ENCODE measurements at places on chromosomes 2 and 18. TPM values are rescaled to one million over a fixed set of nuclear protein-coding genes. Genes with fewer than 3 reads are reported as not detected.

The TXNDC2 gene
- not detected for total RNA-seq

The ANKRD62 gene
- not detected for total RNA-seq

The DSC3 gene
- not detected for total RNA-seq

The BCL2 gene
- total RNA-seq: 83.5 TPM

The CDH19 gene
- not detected for total RNA-seq

The DNAH7 gene
- 0.05 TPM for total RNA-seq

GRCh38 chr2:128702616-128703015 is 383.9 kb upstream of the HS6ST1 start:
- DNase-seq: no peak

GRCh38 chr2:128354726-128355470 is 36.2 kb upstream of the HS6ST1 start:
- peak; percentile 33 for DNase-seq

- no peak for DNase-seq
These were observed 361.1 kb downstream of the CPS1 start for GRCh38 chr2:210917465-210917864.

GRCh38 chr2:161384864-161385263 is 31.2 kb upstream of the TBR1 start:
- DNase-seq: peak; percentile 6

GRCh38 chr2:168641636-168642035 is 160.8 kb upstream of the NOSTRIN start:
- DNase-seq: no peak

GRCh38 chr2:227479865-227480475 is 8.0 kb downstream of the AGFG1 start:
- DNase-seq: no peak

GRCh38 chr18:23939896-23940295 is 74.7 kb upstream of the TTC39C start:
- no peak for DNase-seq

- DNase-seq: no peak
These were observed 17.2 kb upstream of the GYPC start for GRCh38 chr2:126638746-126639145.

DNA sequence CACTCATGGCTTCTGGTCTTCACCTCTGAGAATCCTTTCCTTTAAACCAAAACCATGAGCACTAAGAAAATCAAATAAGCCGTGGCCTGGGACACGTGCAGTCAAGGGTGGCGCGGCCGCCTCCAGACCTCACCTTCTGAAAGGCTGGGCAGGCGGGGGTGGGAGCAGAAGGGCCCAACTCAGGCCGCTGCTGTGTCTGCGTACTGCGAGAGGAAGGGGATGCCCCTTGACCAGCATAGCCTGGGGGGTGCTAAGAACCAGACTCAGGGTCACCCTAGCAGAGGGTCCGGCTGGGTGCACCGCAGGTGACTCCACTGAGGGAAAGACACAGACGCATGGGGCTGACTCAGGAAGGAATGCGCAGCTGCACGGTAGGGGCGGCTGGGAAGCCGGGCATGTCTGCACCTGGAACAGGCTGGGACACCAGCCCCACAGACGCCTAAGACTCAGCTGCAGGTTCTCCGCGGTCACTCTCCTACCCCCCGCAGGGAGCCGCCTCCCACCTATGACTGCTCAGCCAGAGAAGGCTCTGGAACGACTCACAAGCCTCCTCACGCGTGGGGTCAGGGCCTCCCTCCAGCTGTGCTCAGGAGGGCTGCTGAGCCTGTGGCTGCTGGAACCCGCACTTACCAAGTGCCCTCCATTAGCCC is 432.4 kb upstream of the MYT1L start:
- no peak for DNase-seq

DNA sequence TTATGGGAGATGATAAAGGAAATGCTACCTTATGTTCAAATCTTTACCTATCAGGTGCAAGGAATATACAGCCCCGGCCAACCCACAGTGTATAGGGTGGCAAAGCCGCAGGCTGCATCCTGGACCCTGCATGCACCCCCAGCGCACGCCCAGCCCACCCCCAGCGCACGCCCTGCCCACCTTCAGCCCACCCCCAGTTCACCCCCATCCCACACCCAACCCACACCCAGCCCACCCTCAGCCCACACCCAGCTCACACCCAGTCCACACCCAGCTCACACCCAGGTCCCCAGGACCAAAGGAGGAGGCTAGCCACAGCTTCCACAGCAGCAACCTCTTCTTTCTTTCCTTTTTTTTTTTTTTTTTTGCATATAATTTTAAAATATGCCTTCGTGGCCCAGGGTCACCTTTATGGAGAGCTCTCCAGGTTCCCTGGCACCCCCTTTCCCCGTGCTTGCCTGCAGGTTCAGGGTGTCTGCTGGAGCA is 120.9 kb downstream of the PTGR3 start:
- no peak for DNase-seq

- no peak for DNase-seq
These were observed 53.3 kb downstream of the GULP1 start for GRCh38 chr2:188345020-188345419.

GRCh38 chr18:58132595-58133261 is 88.7 kb downstream of the NEDD4L start:
- no peak for DNase-seq

- DNase-seq: peak; percentile 46
These were observed 775 bp downstream of the RNF125 start for GRCh38 chr18:32019251-32019948.

DNA sequence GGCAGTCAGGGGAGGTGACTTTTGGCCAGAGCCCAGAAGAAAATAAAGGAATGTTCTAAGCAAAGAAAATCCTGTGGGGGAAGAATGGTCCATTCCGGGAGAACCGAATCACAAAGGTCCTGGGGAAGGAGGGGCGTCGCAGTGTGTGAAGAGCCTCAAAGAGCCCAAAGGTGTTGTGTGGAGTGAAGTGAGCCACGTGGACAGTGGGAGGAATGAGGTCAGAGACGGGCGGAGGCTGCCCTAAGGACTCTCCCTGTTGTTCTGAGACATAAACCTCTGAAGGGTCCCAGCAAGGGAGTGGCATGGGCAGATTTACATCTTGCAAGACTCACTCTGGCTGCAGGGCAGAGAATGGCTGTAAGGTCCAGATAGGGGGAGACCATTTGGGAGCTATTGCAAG is 91.3 kb upstream of the SEC11C start:
- DNase-seq: no peak

GRCh38 chr18:27075828-27076227 is 109.3 kb downstream of the CHST9 start:
- DNase-seq: no peak

Data from activated naive CD4-positive, alpha-beta T cell treated with anti-CD3 and anti-CD28 coated beads, Interleukin-2, amount 50 U/mL, for 72 hours (primary cell).